Activated effector memory CD4-positive, alpha-beta T cell treated with anti-CD3 and anti-CD28 coated beads, Interleukin-2, amount 50 U/mL, for 16 hours (primary cell): ENCODE measurements at places on chromosomes 1 and 21.
A peak's percentile ranks its signal among the peaks of the same experiment; 100 is the strongest.

DNA sequence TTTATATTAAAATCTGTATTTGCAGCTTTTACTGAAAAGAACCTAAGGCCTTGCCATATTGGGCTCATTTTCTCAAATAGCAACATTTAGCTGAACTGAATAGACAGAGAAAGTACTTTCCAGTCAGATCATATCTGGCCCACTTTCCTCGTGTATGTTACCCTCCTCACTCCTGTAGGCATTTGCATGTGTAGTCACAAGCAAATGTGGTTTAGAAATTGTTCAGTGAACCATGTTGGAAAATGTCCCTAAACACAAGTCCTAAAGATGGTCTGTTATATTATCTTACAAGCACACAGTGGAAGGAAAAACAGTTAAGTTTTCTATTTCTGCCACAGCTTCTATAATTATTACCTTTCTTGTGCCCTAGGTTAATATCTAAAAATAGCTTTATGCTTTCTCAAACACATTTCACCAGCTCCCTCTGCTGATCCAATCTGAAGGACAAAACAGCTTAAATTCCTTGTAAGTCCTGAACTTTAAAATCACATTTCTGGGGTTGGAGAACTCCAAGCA, 606 bp upstream of the FMO4 start:
- no peak for DNase-seq

DNA sequence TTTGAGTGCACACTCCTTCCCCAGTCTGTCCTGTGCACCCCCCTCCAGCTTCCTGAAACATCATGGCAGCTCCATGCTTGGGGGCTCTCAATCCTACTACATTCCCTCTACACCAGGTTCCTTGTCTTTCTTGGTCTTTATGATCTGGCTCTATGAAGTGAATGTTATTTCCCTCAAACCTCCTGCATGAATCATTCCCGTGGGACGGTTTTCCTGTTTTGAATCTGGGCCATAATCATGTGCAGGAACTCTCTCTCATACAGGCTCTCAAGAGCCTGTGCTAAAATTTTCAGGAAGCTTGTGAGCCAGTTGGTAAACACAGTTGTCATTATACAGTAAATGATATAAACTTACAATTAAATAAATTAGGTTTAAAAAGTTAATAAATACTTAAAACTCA, 89.8 kb upstream of the KCNE2 start:
- no peak for DNase-seq

DNA sequence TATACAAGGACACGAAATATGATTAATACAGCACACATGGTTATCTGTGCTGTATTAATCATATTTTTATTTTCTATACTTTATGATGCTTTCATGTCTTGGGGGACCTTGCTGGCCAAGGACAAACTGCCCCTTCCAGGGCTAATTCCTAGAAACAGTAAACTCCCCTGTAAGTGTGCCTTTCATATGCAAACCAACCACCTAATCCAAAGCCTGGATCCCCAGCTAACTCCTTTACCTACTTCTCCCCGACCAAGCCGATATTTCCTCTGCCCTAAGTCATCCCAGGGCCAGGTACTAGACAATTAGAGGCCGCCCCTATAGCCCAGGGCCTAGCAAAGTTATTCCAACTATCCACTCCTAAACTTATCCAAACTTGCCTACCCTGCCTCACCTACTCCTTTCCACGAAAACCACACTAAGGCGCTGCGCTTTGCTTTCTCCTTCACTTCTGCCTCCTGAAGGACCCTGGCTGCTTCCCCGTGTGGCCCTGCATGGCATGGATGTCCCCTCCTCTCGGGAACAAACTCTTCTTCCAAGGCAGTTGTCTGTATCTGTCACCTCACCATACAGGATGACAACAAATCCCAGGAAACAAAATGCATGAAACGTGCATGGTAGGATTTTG, 10.2 kb downstream of the SH3BP5L start:
- DNase-seq = peak; percentile 9

DNA sequence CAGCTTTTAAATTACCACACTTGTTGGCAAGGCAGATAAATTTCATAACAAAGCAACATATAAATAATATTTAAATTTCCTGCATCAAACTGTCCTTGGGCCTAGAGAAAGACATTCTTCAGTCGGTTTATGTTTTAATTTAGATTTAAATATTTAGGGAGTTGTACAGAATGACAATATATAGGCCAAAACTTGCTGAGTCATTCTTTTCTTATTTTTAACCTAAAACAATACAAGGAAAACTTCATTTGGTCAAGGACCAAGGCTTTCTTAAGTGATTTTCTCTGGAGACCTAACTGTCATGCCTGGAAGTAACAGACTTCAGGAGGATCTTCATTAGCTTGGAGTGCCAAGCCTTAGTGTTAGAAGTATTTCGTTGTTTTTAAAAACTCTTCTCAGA, 5.6 kb downstream of the MAP10 start:
- no peak for DNase-seq

- DNase-seq = no peak
These were observed 97.7 kb downstream of the CRYAA start for GRCh38 chr21:43266534-43266933.

GRCh38 chr1:34640654-34641401, 114.0 kb upstream of the GJB5 start:
- DNase-seq = no peak

- DNase-seq = no peak
These were observed 120.2 kb upstream of the SLC45A1 start for GRCh38 chr1:8197493-8198282.

GRCh38 chr1:11731691-11732283, 4.1 kb upstream of the AGTRAP start:
- DNase-seq = no peak

- no peak for DNase-seq
These were observed 67.0 kb downstream of the PIK3R3 start for GRCh38 chr1:46065405-46065804.

DNA sequence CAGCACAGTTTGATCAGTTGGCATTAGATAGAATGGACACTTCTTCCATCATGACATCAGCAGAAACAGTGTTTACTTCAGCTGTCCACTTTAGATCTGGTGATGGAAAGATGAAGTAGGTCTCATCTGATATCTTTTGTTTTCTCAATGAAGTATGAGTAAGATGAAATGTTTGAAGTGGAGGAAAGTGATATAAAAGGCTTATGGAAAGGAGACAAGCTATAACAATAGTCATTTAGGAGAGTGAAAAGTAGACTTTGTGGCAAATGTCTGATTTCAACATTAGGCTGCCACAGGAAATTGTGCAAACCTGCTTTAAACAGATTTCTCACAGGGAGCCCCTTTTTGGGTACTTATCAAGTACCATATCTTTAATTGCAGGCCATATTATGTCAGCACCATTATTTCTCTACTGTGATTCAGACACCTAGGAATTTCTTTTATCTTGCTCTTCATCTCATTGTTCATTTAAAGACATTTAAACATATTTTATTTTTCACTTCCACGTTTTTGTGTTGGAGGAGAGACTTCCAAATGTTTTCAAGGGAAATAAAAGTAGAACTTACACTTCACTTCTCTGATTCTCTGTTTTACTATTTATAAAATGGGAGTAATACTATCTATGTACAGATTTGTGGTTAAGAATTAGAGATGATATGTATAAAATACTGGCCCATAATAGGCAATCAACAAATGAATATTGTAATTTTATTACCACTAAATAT, 18.1 kb downstream of the PDC start:
- no peak for DNase-seq

GRCh38 chr1:183911285-183911684, 106.4 kb downstream of the RGL1 start:
- no peak for DNase-seq
